ENCODE measurements at places on chromosomes 2 and 18.

DNA sequence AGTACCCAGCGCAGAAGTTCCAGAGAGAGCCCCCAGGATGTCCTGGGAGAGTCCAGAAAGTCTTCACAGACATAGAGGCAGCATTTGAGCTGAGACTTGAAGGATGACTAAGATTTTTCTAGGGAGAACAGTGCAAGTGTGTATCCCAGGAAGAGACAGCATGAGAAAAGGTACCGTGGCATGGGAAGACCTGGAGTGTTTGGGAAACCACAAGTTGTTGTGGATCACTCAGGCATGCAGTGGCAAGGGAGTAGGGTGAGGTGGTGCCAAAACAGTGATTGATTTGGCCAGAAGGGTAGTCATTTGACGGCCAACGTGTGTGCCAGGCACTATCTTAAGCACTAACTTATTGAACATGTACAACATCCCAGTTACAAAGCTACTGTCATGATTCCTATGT is 24.5 kb upstream of the KCNK3 start:
- no peak for DNase-seq

DNA sequence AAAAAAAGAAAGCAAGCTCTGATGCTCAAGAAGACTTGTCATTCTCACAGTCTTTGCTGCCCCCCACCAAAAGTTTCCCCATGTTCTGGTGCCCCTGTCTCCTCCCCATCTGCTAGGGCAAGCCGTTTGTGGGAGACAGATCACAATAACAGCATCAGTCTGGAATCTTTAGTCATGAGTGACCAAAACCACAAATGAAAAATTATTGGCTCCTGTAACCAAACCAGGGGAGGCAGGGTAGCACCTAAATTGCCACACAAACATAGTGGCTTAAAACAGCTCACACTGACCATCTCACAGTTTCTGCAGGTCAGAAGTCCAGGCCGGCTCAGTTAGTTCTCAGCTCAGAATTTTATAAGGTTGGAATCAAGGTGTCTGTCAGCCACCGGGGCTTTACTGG is 9.1 kb upstream of the B3GNT7 start:
- DNase-seq: no peak

GRCh38 chr2:8722986-8723385 is 41.1 kb downstream of the ID2 start:
- DNase-seq: no peak

- no peak for DNase-seq
Observed at GRCh38 chr18:3688690-3689089, 238.7 kb downstream of the TGIF1 start.

DNA sequence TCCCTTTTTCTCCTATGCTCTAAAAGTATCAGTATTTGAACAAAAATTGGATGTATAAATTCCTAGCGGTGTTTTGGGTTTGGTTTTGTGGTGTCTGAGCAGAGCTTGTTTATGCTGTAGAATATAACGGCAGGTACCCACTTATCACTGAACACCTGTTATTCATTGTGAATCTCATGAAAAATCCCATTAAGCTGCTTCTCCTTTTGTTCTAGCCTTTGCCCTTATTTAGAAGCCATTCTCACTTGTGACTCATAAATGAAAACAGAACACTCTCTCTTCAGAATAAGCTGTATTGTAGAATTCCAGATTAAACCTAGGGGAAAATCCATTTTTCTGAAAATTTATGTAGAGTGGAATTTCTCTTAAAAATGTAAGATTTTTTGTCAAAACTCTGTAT is 104.0 kb downstream of the PRPF40A start:
- no peak for DNase-seq

GRCh38 chr2:5839550-5839949 is 147.4 kb downstream of the SOX11 start:
- DNase-seq: no peak

DNA sequence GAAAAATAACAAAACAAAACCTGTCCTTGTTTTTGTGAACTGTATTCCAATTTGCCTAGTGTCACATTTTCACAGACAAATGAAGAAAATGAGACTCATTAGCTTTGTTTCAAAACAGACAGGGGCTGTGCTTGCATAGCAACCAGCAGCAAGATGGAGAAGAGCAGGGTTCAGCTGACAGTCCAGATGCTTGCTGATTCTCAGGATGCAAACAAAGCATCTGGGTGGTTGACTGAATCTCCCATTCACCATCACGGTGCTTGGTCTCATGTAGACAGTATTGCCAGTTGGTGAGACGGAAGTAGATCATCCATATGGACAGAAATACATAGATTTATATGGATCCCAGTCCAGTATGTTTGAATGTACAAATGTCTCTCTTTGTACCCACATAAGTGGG is 326.8 kb downstream of the CCDC85A start:
- DNase-seq: no peak

- no peak for DNase-seq
Observed at GRCh38 chr18:68817584-68817983, 19.7 kb downstream of the CCDC102B start.

DNA sequence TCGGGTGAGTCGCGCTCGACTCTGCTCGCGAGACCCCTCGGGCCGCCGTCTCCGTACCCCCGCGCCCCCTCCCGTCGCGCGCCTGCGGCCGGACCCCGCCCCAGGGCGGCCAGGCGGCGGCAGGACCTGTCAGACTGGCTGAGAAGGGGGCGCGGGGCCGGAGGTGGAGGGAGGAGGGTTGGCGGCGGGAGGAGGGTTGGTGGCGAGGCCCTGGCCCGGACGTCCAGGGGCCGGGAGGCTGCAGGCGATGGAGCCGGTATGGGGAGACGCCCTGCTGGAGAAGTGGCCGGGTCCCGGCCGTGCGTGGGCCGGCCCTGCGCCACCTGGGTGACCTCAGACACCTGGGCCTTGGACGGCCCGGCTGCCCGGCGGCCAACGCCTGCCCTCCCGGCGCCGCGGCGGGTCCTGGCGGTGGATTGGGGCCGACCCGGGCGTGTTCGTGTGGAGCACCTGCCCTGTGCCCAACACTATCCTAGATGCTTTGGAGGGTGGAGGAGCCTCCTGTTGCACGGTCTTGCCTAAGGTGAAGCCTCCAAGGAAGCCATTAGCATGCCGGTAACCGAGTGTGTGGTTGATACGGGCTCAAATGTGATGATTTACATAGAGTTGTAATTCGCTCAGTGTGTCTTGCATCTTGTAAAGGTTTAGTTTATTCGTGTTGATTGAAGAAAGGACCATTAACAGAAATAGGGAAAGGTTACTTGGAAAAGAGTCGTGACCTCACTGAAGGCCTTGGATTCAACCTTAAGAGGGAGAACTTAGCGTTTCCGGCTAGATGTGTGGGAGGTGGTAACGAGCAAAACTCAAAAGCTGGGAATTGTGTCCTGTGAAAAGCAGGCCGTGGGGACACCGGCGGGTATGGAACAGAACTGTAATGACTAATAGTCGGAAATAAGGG is 550 bp downstream of the MYL12B start:
- peak; percentile 13 for DNase-seq

- no peak for DNase-seq
Observed at GRCh38 chr2:220341014-220341413, 713.6 kb downstream of the SLC4A3 start.

DNA sequence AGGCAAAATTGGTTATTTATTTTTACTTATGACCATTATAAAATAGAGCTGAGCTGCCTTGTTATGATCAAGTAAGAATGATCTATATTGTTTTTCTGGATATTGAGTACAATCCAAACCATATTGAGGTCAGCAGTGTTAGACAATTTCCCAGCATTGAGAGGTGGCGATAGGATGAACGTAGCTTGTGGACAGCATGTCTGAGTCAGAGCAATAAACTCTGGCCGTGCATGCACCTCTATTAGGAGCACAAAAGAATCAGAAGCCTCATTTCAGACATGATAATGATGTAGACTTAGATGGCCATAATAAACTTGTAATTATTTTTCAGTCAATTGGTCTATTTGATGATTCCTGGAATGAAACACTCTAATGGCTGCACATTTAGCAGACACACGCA is 491.6 kb downstream of the RIT2 start:
- no peak for DNase-seq

GRCh38 chr2:227511239-227511930 is 39.4 kb downstream of the AGFG1 start:
- DNase-seq: no peak

GRCh38 chr2:67075056-67075455 is 322.1 kb upstream of the ETAA1 start:
- no peak for DNase-seq

- peak; percentile 24 for DNase-seq
Observed at GRCh38 chr2:216057688-216058193, 23.9 kb downstream of the PECR start.

DNA sequence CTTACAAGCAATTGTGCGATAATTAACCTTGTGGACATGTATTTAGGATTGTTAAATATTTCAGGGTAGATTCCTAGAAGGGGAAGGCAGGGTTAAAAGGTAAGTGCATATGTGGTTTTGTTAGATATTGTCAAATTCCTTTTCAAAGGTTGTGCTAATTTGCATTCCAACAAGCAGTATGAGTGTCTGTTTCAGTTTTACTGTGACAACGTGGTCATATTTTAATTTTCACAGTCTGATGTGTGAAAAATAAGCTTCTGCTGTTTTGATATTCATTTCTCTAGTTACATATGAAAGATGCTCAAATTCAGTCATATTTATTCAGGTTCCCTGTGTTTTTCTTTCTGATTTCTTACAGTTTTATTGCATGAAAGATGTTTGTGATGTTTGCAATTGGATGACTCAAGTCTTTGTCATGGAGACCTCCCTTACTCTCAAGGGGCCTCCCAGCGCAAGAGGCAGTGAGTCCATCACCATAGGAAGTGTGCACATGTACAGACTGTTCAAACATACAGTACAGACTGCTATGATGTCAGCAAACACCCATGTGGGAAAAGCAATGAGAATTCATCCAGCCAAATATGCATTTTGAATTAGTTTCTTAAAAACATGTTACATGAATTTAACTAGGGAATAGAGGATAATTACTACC is 310.8 kb downstream of the GALR1 start:
- no peak for DNase-seq

DNA sequence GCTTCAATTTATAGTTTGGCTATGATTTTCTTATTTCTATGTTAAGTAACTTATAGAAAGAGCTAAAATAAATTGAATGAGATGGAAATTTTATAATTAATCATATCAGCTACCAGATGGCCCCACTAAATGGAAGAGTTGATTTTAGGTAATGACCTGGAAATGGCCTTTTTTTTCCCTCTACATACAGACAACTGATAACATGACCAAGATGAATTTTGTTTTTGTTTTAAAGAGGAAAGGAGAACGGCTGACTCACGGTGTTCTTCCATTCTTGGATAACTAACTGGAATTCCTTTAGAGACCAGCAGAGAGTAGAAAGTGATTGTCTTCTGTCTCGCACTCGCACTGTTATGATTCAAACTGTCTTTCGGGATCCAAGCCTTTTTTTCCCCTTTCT is 91.0 kb downstream of the TMEM185B start:
- no peak for DNase-seq

DNA sequence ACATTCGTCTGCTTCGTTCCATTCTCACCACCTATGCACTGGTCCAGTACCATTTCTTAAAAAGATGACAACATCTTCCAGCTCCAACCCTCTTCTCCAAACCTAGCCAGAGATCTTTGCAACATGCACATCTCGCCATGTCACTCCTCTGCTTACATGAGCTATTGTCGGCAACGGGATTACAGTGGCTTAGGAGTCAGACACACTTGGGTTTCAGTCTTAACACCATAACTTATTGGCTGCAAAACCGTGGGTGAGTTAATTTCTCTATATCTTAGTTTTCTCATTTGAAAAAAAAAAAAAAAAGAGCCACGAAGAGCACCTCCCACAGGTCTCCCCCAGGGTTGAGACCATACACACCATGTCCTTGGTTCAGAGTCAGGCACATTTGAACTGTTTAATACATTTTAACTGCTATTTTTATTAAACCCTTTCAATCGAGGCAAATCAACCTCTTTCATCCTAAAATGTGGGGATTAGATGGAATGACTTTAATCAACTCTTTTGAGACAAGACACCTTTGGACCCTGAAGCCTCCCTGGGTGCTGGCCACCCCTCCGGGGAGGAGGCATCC is 889 bp downstream of the ANKRD29 start:
- DNase-seq: no peak

DNA sequence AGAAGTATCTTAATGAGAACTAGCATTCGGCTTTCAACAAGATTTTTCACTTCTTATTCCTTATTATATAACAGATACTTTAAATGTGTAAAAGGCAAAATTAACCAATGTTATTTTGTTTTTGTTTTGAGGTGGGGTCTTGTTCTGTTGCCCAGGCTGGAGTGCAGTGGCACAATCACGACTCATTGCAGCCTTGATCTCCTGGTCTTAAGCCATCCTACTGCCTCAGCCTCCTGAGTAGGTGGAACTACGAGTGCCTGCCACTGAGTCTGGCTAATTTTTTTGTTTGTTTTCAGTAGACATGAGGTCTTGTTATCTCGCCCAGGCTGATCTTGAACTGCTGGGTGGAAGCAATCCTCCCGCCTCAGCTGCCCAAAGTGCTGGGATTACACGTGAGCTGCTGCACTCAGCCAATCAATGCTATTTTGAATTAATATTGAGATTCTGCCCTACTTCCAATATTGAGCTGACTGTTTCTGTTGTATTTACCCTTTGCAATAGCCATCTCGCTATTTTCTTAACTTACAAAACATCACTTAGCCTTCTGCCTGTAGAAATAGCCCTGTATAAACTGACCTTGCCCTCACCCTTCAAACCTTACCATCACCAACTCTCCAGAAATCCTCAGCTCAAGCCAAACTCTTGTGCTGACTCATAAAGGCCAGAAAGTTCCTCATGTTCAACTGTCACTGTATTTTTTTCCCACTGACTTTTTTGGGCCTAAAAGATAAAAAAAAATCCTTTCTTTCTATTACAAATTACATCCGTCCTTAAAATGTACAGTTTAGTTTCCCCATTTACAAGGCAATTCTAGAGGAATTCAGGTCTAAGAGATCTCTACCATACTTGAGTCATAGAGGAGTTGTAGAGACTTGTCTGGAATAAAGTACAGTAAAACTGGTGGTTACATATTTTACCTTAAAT is 94.3 kb downstream of the OLA1 start:
- DNase-seq: no peak
